T-helper 2 cell (primary cell): ENCODE measurements at places on chromosomes 3 and 15.

DNA sequence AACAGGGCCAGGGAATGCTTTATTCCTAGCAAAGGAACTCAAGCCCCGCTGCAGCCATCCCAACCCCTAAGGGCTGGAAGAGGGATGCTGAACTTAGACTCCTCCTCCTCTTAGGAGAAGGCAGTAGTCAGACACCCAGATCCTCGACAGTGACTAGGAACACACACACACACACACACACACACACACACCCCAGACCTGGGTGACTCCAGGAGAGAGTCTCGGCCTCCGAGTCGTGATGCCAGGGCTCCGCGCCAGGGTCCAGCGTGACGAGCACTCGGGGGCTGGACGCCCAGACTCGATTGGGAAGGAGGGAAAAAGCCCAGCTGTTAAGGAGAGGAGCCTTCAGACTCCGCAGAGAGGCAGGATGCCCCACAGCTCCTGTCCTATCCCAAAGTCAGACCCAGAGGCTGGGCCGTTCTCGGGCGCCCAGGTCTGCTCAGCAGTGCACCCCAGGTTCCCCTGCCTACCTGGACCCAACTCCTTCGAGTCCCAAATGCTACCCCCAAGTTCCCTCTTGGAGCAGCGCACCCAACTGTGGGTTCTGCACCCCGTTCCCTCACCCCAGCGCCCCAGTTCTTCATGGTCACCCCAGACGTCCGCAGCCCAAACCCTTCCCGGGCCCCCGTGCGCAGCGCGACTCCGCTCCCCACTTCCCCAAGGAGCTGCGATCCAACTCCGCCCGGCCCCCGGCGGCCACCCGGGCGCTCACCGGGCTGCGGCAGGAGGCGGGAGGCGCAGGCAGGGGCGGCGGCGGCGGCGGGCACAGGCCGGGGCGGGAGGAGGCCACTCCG lies 421 bp downstream of the BMF start:
- DNase-seq = peak; percentile 7

GRCh38 chr3:16437640-16438039 lies 75.9 kb downstream of the RFTN1 start:
- no peak for DNase-seq

DNA sequence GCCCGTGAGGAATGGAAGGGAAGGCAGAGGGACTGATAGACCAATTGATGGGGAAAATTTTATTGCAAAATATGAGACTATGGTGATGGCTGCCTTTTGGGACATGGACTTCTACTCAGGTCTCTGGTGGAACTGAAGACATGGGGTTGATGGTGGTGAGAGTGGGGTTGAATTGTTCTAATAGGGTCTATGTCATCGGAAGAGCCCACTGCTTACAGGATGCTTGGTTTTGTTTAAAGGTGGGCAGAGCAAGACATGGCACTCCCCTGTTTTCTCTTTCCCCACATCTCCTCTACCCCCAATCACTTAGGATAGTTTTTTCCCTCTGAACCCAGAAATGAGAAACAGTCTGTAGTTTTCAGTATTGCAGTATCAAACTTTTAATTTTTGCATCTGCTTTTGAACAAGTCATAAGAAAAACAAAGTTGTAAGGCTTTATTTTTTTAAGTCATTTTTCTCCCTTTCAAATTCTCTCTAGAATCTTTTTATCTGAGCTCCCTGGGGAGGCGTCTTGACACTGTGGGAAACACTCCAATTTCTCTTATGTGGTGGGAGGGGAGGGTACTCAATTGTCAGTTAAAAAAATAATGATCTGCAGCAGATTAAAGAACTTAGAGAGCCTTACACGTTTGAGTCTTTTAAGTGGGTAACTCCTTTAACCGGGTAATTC lies 276.2 kb upstream of the TBC1D5 start:
- no peak for DNase-seq

DNA sequence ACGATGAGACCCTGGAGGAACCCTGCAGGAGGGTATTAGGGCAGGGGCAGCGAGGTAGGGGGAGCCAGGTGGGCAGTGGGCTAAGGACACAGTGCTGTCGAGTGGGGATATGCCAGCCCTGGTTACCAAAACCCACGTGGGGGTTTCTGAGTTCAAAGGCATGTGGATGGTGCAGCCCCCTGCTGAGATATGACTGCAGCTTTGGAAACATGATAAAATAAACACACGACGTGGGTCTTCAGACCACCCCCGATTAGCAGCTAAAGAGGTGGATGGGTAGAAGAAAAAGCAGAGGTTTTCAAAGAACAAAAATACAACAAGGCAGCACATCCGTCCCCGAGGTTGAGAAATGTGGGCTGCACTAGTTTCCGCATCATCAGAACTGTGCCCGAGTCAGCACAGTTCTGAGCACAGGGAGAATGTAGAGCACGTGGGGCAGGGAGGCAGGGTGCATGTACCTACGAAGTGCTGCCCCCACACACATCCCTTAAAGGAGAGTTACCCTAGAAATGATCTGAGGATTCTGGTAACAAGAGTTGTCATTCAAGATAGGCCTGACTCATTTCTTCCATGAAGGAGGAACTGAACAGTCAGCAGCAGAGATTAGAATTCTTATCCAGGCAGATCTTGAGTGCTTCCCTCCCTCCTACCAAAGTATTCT lies 121.3 kb downstream of the RPLP1 start:
- DNase-seq = no peak

GRCh38 chr3:126349611-126350501 lies 7.4 kb downstream of the KLF15 start:
- DNase-seq = no peak

- DNase-seq = no peak
These were observed 909 bp downstream of the FGD5 start for GRCh38 chr3:14819671-14820070.

DNA sequence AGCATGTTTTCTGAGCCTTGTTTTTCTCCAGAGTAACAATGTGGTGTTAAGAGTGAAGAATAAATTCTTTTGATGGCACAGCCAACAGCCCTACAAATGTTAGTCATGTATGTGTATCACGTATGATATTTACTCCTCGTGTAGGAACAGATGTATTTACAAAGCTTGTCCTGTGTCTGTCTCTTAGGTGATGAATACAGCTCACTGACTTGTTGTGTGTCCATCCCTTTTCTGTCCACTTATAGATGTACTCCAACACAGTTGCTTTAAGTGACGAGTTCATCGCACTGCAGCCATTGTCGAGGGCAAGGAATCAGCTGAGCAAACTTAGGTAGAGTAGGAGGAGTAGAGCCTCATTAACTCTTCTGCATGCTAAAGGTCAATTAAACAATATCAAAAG lies 78.1 kb downstream of the DCUN1D1 start:
- no peak for DNase-seq

DNA sequence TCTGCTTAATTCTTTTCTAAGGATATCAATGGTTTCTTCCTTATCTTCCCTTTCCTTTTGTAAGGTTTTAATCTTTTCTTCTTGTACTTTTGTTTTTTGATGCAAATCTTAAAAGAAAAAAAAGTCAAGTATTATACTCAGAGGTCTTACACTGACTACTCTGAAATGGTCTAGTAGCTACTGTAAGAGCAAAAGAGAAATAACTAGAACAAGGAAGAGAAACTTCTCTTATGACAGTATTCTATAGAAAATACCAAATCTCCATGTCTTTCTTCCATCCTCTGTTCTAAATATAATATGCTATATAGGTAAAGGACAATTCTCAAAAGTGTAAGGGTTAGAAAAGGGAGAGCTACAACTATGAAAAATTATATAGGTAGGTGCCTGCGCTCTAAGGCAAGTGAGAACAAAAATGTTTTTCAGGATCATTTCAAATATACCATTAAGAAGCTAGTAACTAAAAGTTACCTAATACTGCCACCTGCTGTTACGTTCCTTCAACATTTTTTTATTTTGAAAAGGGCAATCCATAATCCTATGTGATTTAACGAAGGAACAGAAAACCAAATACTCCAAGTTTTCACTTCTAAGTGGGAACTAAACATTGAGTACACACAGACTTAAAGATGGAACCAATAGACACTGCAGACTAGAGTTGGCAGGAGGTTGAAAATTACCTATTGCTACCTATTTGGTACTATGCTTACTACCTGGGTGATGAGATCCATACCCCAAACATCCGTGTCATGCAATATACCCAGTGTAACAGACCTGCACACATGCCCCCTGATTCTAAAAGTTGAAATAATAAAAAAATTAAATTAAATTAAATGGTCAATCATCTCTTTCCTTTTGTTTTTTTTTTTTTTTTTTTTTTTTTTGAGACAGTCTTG lies 36.7 kb downstream of the CIP2A start:
- DNase-seq = no peak

GRCh38 chr15:96183867-96184266 lies 146.6 kb upstream of the NR2F2 start:
- no peak for DNase-seq

GRCh38 chr15:57919754-57920153 lies 145.8 kb downstream of the ALDH1A2 start:
- no peak for DNase-seq

DNA sequence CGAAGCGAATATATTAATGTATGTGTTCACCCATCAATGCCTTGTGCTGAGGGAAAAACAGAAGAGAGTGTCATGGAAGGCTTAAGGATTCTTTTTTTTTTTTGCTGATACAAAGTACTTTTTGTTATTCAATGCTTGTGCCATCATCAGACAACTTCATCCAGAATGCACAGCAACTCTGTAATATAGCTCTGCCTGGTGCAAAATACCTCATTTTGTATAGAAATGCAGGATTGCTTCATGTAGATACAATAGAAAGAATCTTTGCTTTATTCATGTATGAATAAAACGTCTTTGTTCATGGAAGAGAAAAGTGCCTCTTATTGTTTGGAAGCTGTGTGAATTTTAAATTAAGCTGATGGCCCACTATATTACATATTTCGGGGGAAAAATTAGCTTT lies 62.9 kb downstream of the SH3GL3 start:
- no peak for DNase-seq

DNA sequence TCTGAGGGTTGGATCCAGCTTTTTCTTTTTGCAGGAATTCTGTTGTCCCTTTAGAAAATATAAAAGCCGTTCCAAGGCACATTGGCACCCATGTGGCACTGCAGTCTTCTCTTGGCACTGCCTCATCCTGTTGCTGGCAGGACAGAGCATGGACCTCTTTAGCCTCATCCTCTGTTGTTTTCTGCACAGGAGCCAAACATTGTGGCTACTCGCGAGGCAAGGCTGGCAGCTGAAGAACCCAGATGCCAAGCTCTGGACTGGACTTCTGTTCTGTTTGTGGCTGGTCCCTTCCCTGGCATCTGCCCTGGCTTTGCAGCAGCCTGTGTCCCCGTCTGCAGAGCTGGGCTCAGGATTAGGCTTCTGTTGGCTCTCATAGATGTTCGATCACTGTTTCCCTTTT lies 224.7 kb upstream of the TBC1D5 start:
- no peak for DNase-seq

DNA sequence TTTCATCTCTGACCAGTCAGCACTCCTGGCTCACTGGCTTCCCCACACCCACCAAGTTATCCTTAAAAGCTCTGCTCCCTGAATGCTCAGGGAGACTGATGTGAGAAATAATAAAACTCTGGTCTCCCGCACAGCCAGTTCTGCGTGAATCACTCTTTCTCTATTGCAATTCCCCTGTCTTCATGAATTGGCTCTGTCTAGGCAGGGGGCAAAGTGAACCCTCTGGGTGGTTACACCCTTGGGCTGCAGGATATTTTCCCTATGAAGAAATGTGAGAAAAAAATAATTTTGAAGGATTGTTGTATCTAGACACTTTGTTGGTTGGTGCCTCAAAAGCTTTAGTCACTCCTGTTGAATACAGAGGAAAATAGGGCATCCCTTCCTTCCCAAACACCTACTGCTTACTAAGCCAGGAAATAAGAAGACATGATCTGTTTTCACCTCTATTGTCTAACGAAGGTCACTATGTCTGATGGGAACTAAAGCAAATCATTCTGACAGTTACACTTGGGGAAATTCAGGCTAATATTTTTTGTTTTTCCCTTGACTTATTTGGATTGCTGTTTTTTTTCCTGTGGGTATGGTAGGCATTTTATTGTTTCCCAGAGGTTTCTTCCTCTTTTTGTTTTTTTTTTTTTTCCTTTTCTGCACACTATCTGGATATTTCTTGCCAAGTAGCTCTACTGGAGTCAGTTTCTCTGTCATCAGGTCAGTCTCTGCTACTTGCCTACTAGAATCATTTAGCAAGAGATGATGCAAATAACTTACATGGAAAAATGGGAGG lies 15.3 kb upstream of the TNFSF10 start:
- no peak for DNase-seq

DNA sequence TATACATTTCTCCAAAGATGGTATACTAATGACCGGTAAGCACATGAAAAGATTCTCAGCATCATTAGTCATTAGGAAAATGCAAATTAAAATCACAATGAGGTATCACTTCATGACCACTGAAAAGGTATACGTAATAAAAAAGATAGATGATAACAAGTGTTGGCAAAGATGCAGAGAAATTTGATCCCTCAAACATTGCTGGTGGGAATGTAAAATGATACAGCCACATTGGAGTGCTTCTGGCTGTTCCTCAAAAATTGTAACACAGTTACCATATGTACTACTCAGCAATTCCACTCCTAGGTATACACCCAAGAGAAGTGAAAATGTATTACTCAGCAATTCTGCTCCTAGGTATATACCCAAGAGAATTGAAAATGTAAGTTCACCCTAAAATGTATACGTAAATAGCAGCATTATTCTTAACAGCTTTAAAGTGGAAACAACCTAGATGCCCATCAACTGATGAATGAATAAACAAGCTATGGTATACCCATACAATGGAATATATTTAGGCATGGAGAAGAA lies 25.0 kb upstream of the KY start:
- DNase-seq = no peak

GRCh38 chr3:177842302-177842701 lies 645.0 kb upstream of the TBL1XR1 start:
- DNase-seq = no peak

DNA sequence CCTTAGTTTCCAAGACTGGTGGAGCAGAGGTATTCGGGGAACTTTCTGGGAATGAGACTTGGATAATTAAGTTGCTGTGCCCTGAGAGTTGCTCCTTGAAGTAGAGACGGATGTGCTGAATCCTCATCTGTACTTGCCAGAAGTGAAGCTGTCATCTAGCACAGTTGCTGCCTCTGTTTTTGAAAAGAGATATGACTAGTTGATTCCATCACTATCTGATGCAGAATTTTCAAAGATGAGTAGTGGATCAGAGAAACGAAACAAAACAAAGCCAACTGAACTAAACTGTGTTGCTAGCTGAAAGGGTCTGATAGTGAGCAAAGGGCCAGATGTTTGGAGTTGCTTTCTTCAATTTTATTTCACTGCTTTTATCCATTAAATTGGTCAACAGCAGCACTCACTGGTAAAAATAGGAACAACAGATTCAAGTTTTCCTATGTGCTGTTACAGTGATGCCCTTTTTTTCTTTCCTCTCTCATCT lies 52.7 kb downstream of the MITF start:
- DNase-seq = no peak

- DNase-seq = no peak
These were observed 111.8 kb downstream of the IGF2BP2 start for GRCh38 chr3:185713015-185713414.

DNA sequence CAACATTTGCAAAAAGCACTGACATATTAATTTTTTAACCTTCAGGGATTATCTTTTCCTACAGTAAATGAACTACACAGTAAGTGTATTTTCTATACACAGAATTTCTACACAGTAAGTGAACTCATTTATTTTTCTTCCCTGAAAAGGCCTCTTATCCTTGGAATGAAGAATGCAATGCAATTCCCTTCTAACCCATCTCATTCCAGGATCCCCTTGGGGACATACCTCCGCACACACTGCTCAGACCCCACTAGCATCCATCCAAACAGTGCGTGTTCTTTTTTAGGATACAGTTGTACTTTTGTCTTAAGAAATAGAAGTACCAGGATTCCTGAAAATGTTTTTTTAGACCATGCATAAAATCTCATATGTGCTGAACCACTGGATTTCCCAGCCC lies 152.8 kb downstream of the UACA start:
- DNase-seq = no peak
